ENCODE measurements at places on chromosomes 2 and 18. TPM values are rescaled to one million over a fixed set of nuclear protein-coding genes. Genes with fewer than 3 reads are reported as not detected.

The SMPD4 gene
- 79.8 TPM for total RNA-seq

The VIL1 gene
- 0.73 TPM for total RNA-seq

The ZNF385B gene
- not detected for total RNA-seq

The RNF25 gene
- 25.7 TPM for total RNA-seq

The GAL3ST2 gene
- not detected for total RNA-seq

The TRIM43 gene
- total RNA-seq: 0.23 TPM

The FAP gene
- total RNA-seq: 0.23 TPM

The CENPA gene
- total RNA-seq: 51.6 TPM

The MFF gene
- 63.7 TPM for total RNA-seq

- peak; percentile 21 for DNase-seq
- H3K4me1 ChIP-seq: no peaks in the 10 kb centered on the region
- H3K27me3 ChIP-seq: no peaks in the 10 kb centered on the region
- no peak overlapping the region for H3K27ac ChIP-seq
- H3K36me3 ChIP-seq: no peaks in the 10 kb centered on the region
These were observed 24.9 kb downstream of the CAPN14 start for GRCh38 chr2:31192396-31192795.

GRCh38 chr2:104431701-104432121 is 422.2 kb upstream of the POU3F3 start:
- H3K27ac ChIP-seq: no peak overlapping the region
- peaks cover 6% of the 10 kb centered on the region for H3K27me3 ChIP-seq
- peaks cover 2% of the 10 kb centered on the region for H3K4me1 ChIP-seq

GRCh38 chr2:181780047-181780651 is 99.8 kb upstream of the NEUROD1 start:
- no peaks in the 10 kb centered on the region for H3K36me3 ChIP-seq
- no peak for DNase-seq
- peaks cover 8% of the 10 kb centered on the region for H3K4me1 ChIP-seq
- no peaks in the 10 kb centered on the region for H3K27me3 ChIP-seq
- H3K4me3 ChIP-seq: no peak overlapping the region

DNA sequence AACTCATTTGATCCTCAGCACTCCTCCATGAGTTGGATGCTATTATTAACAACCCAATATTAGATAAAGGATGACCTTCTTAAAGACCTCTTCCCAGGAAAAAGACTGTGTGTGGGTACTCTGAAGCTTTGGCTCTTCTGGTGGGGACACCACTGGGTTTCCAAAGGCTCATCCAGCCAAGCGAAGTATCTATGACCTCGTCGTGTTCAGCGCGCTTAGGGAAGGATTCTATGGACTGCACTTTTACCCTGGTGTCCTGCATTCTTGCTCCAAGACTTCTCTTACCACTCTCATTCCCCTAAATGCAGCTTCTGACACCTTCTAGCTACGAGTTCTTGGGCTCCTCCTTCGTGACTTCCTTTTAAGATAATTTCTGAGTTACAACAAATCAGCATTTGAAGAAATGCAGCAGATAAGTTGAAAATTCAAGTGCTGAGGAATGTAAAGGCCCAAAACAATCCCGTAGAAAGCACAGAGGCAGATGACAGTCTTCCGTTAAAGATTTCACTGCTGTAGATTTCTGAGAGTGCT is 673 bp upstream of the HNMT start:
- no peak overlapping the region for H3K4me3 ChIP-seq
- DNase-seq: no peak
- H3K4me1 ChIP-seq: no peaks in the 10 kb centered on the region
- no peaks in the 10 kb centered on the region for H3K36me3 ChIP-seq

DNA sequence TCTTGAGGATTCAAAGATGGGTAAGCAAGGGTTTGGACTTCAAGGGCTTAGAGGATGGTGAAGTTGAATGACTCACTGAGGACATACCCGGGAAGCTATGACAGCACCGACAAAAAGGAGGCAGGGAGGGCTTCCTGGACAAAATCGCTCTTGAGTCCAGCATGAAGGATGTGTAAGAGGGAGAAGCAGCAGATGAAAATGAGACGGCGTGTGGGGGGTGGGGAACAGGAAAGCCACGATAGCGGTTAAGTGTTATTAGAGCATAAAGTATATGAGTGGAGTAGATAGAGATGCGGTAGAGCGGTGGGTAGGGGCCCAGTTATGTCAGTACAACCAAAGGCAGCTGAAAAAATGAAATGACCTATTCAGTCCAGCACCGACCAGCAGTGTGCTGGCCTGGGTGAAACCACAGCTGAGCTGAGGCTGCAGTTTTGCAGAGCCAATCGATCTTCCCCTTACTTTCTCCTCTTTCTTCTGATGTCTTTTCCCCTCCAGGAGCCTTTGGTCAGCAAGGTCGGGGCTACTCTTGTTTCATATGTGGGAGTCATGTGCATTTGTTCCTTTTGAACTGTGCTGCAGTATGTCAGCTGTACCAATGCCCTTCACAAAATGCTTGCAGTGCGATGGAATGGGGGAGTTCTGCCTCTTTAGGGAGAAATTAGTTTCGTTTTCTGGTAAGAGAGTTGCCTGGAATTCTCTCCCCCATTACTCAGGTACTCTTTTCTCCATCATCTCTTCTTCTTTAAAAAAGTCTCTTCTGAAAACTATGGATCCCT is 2.0 kb upstream of the THUMPD2 start:
- no peak for DNase-seq
- H3K27me3 ChIP-seq: no peaks in the 10 kb centered on the region
- H3K4me3 ChIP-seq: peak overlapping the region; percentile 21
- H3K27ac ChIP-seq: no peak overlapping the region
- H3K36me3 ChIP-seq: peaks cover 14% of the 10 kb centered on the region
- H3K4me1 ChIP-seq: peaks cover 47% of the 10 kb centered on the region

DNA sequence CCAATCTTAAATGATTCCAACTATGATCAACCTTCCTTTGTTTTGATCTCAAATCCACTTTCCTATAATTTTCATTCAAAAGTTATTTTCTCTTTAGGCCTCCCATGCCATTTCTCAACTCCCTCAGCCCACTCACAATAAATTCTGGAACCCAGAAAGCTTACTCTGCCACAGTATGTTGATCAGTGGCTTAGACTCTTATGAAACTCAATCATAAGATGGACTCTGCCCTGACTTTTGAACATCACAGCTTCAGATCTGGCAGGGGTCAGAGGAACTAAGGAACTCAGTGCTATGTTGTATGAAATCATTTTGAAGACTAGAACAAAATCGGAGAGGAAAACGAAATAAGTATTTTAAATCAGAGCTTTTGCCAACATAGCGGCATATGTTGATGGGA is 59.8 kb upstream of the LGALSL start:
- no peak for DNase-seq
- peaks cover 13% of the 10 kb centered on the region for H3K27me3 ChIP-seq
- no peak overlapping the region for H3K4me3 ChIP-seq

- no peak overlapping the region for H3K27ac ChIP-seq
- DNase-seq: no peak
- no peaks in the 10 kb centered on the region for H3K27me3 ChIP-seq
- H3K4me1 ChIP-seq: no peaks in the 10 kb centered on the region
- H3K36me3 ChIP-seq: no peaks in the 10 kb centered on the region
These were observed 179.6 kb downstream of the LAMA1 start for GRCh38 chr18:6938003-6938402.

DNA sequence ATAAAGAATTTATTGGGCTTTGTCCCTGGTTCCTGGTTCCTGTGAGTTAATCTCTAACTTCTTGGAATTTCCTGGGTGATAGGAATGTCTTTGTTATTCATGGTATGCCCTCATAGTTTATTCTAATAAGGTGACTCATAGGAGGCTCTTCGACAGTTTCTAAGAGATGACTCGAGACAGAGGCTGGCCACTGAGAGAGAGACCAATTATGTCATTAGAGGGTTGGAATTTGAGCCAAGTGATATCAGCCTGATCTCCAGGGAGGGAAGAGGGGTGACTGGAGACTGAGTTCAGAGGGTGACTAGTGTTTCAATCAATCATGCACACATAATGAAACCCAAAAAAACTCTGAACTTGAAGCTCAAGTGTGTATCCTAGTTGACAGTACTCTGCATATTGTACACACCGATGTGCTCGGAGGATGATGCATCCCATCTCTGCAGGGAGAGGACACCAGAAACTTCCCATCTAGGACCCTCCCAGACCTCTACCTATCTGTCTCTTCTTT is 185.7 kb downstream of the MTCL1 start:
- no peaks in the 10 kb centered on the region for H3K36me3 ChIP-seq
- peaks cover 5% of the 10 kb centered on the region for H3K27me3 ChIP-seq
- no peak overlapping the region for H3K27ac ChIP-seq
- no peaks in the 10 kb centered on the region for H3K4me1 ChIP-seq
- DNase-seq: no peak
- no peak overlapping the region for H3K4me3 ChIP-seq

GRCh38 chr2:224689539-224689938 is 26.6 kb downstream of the CCDC195 start:
- H3K27ac ChIP-seq: no peak overlapping the region
- no peak overlapping the region for H3K4me3 ChIP-seq
- peaks cover 2% of the 10 kb centered on the region for H3K27me3 ChIP-seq
- H3K4me1 ChIP-seq: no peaks in the 10 kb centered on the region
- DNase-seq: no peak
- no peaks in the 10 kb centered on the region for H3K36me3 ChIP-seq

DNA sequence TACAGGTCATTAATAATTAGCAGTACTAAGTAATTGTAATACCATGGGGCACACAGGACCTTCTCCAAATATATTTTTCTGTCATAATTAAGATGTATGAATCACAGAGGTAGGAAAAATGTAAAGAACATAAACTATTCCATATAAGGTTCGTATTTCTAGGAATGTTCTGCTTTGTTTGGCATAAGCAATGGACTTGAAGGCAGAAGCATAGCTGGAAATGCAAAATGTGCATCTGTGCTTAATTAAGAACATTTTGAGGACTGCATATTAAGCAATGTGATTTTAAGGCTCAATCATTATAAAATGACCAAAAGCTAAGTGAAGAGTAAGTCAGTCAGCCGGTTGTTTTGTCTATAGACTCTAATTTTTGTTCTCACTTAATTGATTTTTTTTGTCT is 123.2 kb downstream of the RBM43 start:
- H3K4me1 ChIP-seq: no peaks in the 10 kb centered on the region
- H3K36me3 ChIP-seq: no peaks in the 10 kb centered on the region
- H3K27ac ChIP-seq: no peak overlapping the region
- DNase-seq: no peak

GRCh38 chr2:8508766-8509165 is 173.1 kb upstream of the ID2 start:
- no peak overlapping the region for H3K27ac ChIP-seq
- H3K4me3 ChIP-seq: no peak overlapping the region
- H3K4me1 ChIP-seq: peaks cover 33% of the 10 kb centered on the region
- H3K27me3 ChIP-seq: no peaks in the 10 kb centered on the region

DNA sequence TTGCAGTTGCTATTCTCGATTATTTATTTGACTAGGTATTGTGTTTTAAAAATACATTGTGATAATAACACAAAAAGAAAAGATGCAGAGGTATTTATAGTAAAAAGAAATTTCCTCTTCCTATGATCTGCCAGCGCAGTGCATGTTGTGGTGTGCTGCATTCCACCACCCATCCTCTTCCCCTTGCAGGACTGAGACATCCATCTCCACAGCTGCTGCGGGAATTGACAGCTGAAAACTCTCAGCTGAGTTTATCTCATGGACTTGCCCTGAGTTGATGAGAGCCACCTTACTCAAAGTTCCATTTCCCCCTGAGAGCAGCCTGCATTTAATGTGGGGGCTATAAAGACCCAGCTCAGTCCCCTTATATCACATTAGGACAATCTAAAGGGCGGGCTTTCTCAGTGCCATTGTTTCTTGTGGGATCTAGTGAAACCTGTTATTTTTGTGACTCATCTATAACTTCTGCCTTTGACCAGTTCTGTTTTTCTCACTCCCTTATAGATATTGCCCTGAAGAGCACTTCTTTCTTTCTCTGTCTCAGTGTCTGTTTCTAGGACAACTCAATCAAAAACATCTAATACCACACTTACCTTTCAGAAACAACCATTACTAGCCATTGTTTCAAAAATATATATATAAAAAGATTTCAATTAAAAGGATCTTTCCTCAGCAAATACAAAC is 698.5 kb downstream of the NR4A2 start:
- no peaks in the 10 kb centered on the region for H3K36me3 ChIP-seq
- no peak overlapping the region for H3K27ac ChIP-seq
- H3K27me3 ChIP-seq: no peaks in the 10 kb centered on the region
- H3K4me1 ChIP-seq: no peaks in the 10 kb centered on the region
- no peak overlapping the region for H3K4me3 ChIP-seq
- no peak for DNase-seq

GRCh38 chr18:26017929-26018328 is 72.5 kb downstream of the SS18 start:
- no peaks in the 10 kb centered on the region for H3K27me3 ChIP-seq
- no peak for DNase-seq
- H3K36me3 ChIP-seq: peaks cover 49% of the 10 kb centered on the region
- peaks cover 1% of the 10 kb centered on the region for H3K4me1 ChIP-seq

GRCh38 chr2:237165405-237166276 is 80.0 kb downstream of the COPS8 start:
- no peaks in the 10 kb centered on the region for H3K4me1 ChIP-seq
- H3K27me3 ChIP-seq: peaks cover 35% of the 10 kb centered on the region
- no peak overlapping the region for H3K27ac ChIP-seq
- no peak for DNase-seq
- no peak overlapping the region for H3K4me3 ChIP-seq

Measured in activated CD8-positive, alpha-beta memory T cell treated with anti-CD3 and anti-CD28 coated beads, Interleukin-2, amount 10 ng/mL, durations not matched to agents 7 days and 5 days (primary cell).